ENCODE measurements at places on chromosomes 7 and 10.

DNA sequence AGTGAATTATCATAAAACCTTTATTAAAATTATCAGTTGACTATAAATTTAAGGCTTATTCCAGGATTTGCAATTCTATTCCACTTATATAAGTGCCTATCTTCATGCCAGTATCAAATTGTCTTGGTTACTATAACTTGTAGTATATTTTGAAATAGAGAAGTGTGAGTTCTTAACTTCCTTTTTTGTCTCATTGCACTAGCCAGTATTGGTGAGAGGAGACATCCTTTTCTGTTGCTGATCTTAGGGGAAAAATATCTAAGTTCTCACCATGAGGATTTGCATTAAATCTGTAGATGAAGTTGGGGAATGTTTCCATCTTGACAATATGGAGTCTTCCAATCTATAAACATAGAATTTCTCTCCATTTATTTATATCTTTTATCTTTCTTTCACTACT is 104.2 kb upstream of the MKI67 start:
- no peak for DNase-seq

DNA sequence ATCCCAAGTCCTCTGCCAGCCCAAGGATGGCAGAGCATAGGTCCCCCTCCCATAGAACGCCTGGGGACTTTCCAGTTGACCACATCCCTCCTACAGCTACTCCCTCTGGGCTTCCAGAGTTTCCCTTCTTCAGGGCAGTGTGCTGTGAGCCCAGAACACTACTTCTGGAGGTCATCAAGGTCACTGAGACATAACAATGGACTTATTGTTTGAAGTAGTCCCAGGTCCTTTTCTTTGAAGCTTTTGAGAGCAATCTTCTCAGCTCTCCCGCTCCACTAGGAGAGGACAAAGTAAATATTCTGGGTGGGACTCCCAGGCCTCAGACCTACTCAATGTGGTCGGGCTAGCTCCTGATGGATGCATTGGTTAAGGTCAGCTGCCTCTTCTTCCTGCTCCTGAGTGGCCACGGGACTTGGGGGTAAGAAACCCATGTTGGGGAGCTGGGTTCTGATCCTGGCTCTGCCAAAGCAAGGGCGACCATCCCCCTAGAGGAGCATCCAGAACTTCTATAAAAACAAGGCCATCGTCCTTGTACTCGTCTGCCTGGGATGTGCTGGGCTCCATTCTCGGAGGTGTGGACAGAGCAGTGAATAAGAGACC is 83.5 kb upstream of the DDC start:
- DNase-seq = no peak

DNA sequence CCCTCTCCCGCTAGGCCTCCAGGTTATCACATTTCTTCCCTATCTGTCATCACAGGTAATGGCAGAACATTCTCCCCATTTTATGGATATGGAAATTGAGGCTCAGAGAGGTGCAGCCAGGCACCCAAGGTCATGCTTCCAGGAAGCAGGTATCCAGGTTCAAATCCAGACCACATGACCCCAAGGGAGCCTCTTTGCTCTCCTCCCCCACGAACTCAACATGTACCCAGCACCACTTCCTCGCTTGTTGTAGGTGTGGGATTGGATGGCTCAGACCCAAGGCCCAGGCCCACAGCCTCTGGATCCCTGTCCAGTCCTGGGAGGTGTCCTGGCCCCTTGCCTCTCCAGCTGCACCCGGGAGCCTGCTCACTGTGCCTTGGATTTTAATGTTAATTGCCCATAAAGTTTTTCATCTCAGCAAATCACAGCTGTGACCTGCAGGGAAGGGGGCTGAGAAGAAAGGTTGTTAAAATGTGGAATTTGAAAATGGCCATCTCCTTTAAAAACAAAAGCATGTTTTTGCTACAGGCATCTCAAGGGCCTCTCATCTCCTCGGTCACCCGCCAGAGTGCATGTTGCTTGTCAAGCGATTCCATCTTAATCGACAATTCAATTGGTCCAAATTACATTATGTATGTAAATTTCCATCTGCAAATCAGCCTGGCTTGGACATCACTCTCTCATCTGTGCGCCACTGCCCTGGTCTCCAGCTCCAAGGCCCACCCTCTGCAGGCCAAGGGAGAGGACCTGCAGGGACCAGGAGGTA is 205.4 kb upstream of the ZMIZ1 start:
- DNase-seq = no peak

- DNase-seq = no peak
Observed at GRCh38 chr7:87627634-87627994, 584 bp upstream of the RUNDC3B start.

DNA sequence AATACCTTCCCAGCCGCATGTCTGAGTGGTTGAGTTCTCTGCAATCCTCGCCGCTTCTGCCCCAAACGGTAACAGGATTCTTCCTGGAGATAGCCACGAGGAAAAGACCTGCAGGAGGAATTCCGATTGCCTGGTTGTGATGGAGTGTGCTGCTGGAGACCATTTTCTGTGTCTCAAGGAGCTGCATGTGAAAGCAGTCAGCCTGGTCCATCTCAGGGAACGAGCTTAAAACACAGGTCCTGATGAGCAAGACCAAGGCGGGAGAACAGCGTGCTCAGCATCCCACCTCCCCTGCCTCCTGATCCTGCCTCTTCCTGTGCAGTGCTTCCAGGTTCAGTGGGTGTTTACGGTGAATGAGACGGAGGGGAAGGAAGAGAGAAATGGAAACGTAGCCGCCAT is 26.5 kb downstream of the VIPR2 start:
- no peak for DNase-seq

DNA sequence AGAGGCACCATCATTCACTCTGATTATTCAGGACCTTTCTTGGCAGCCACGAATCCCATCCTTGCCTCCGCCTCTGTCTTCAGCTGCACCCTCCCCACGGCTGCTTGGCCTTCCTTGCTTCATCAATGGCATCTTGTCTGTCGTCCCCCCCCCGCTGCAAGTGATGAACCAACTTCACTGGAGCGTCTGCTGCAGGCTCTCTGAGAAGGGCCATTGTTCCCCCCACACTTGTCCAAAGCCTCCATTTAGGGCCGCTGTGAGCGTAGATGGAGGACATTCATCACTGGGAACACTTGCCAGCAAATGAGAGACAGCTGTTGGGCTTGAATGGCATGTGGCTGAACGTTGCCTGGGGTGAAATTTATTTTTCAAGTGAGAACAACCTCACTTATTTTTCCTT is 20.1 kb downstream of the AFAP1L2 start:
- DNase-seq = no peak

DNA sequence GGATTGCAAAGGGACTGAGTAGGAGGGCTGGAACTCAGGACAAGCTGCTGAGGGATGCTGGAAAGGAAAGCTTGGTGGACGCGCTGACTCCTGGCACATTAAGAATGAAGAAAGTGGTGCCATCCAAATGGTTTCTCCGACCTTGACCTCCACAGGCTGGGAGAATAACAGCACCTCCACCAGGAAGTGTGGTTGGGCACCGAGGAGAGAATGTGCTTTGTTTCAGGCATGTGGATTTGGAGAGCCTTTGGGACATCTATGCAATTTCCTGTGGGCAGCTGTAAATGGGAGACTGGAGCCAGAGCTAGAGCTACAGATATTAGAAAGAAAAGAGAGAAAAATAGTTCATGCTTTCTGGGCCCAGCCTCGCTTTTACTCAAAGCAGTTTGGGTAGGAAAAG is 29.8 kb upstream of the HABP2 start:
- no peak for DNase-seq

DNA sequence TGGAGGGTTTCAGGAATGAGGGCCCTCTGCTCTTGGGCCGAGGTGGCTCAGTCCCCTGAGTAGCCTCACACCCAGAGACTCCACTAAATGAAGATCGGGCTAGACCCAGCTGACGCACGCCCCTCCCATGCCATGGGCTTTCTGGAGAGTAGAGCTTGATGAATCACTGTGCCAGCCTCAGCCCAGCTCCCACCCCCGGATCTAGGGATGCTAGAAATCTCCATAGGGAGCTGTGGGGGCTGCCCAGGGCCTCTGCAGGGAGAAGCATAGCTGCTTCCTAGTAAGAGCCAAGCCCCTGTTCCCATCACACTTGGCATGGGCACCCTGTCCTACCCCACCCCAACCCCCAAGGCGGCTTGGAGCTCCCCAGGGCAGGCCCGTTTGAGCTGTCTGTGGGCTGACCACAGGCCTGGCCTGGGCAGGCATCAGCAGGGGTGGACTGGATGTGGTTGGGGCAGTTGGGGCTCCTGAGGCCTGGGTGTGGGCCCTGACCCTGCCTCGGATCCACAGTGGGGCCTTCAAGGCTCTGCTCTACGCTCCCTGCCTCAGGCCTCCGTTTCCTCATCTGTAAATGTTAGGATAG is 121.2 kb downstream of the ZMIZ1 start:
- no peak for DNase-seq

DNA sequence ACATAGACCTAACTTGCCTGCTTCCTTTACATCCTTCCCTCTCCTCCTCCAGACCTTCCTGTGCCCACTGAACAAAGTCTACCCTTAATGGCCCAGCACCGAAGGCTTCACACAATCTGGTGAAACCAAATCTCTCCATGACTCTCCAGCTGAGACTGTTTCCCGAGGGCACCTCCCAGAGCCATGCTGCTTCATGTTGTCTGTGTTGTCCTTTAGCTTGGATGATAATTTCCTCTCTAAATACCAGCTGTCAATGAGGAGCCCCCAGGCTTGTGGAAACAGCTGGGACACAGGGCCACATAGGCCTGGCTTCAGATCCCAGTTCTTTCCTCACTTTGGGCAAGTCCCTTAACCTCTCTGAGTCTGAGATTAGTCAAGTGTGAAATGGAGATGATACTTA is 54.3 kb downstream of the DLD start:
- no peak for DNase-seq
